ENCODE measurements at places on chromosomes 1 and 21.

DNA sequence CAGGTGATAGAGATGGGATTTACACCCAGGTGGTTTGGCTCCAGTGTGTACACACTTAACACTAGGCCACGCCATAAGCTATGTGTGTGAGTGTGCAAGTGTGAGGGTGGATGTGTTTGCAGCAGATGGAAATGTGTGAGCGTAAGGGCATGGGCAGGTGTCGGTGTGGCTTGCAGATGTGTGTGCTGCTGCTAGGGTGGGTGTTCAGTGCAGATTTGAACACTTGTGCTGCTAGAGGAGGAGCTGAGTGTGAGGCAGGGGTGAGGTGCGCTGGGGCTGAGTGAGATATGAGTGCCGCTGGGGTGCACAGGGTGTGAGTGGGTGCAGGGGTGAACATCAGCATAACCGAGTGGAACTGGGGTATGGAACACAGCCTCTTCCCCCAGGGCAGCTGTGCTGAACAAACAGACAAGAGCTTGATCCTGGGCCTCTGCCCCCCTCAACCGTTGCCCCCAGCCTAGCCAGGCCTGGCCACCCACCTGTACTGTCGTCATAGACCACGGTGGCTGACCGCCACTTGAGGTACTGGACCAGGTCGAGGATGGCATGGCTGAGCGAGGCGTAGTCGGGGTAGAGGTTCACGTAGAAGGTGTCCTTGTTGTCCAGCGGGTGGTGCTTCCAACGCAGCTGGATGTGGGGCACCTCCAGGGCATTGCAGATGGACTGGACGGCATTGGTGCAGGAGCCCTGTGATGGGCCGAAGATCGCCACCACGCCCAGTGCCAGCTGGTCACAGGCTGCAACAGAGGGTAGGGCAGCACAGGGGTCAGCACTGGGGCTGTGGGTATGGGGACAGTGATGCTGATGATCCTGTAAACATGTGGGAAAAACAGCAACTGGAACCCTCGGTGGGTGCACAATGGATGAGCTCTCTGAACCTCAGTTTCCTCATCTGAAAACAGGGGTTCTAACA lies 153.9 kb downstream of the GRIK3 start:
- DNase-seq = no peak

DNA sequence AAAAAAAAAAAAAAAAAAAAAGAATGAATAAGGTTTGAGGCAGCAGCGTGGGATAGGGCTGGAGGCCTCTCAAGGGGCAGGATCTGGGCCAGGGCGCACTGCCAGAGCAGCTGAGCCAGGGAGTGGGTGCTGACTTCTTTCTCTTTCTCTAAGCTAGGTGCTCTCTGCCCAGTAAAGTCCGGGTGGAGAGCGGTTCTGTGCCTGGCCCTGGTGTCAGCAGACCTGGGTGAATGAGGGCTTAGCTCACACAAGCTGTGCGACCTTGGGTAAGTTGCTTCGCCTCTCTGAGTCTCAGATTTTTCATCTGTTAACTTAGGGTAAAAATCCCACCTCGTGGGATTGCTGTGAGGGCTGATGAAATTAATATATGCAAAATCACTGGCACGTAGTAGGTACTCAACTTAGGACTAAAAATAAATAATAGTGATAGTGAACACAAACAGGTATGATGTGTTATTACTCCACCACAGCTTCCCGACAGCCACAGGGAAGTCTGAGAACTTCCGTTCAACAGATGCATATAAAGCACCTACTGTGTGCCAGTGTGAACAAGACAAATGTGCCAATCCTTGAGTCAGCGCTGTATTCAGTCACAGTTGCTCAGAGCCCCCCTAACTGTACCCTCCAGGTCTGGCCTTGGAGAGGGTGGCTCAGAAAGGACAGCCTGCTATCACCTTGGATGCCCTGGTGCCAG lies 2.0 kb upstream of the FAM131C start:
- DNase-seq = no peak

DNA sequence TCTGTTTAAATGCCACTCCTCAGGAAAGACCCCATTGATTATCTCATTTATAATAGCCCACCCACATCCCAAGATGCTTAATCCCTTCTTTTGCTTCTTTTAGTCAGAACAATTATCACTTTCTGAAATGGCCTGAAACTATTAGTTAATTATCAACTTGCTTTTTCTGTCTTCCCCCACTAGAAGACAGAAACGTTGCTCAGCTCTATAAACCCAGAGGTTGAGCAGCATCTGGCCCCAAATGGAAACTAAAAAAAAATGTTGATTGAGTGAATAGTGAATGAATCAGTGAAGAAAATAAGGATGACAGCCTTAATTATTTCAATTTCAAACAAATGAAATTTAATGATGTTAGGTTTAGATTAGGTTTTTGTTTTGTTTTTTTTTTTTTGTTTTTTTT lies 38.2 kb upstream of the PIGC start:
- DNase-seq = no peak

- no peak for DNase-seq
Observed at GRCh38 chr1:170555370-170555769, 23.4 kb downstream of the GORAB start.

DNA sequence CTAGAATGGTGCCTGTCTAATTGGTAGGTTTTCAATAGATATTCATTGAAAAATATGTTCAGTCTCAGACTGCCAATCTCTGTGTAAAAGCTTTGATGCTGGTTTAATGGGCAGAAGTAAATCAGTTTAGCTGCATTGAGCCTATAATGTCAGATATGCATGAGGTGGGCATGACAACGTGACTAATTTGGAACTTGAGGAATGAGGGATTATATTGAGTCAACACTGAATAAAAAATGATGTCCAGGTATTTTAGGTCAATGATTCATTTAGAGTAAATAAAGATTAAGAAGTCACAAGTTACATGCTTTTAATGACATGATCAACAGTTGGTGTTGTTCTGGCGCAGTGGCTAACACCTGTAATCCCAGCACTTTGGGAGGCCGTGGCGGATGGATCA lies 3.0 kb downstream of the WDR3 start:
- DNase-seq = no peak

DNA sequence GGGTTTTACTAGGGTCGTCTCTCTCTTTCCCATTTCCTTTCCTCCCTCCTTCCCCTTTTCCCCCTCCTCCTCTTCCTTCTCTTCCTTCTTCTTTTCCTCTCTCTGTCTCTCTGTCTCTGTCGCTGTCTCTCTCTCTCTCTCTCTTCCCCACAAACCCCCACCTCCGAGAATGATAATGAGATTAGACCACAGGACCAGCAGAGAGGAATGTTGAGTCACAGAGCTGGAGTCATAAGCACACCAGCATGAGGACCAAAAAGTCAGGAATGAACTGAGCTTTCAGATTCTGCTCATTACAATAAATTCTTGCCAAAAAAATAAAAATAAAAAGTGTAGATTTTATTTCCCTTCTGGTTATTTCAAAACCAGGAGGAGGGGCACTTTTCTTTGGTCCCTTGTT lies 377.4 kb downstream of the LTN1 start:
- DNase-seq = no peak

GRCh38 chr1:152182431-152182830 lies 23.4 kb upstream of the RPTN start:
- no peak for DNase-seq

- no peak for DNase-seq
Observed at GRCh38 chr1:178493301-178493741, 3.4 kb downstream of the CLEC20A start.

DNA sequence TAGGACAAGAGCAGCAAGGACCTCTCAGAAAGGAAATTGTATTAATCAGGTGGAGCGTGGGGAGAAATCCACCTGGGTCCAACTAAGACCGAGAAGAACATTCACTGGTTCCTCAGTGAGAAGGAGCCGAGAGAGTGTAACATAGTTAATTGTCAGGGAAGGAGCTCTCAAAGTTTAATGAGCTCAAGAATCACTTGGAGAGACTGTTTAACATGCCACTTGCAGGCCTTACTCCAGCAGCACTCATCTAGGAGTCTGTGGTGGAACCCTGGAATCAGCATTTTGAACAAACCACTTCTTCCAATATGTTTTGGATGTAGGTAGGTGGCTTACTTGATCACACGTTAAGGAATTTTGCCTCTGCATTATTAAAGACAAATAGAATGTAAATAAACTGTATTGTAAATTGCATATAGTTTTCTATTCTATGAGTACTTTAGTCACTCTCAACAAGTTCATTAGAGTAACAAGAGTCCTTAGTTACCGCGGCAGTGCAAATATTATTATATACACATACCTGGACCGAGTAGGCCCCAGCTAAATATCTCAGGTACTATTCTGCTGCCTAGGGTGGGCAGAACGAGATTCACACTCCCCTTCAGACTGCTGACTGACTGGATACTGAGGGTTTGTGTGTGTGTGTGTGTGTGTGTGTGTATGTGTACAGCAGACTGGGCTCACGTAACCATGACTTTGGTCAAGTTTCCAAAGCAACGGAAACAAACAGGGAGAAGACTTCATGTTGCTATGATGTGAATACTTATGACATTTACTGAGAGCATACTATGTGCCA lies 203.2 kb upstream of the USP24 start:
- peak; percentile 26 for DNase-seq

DNA sequence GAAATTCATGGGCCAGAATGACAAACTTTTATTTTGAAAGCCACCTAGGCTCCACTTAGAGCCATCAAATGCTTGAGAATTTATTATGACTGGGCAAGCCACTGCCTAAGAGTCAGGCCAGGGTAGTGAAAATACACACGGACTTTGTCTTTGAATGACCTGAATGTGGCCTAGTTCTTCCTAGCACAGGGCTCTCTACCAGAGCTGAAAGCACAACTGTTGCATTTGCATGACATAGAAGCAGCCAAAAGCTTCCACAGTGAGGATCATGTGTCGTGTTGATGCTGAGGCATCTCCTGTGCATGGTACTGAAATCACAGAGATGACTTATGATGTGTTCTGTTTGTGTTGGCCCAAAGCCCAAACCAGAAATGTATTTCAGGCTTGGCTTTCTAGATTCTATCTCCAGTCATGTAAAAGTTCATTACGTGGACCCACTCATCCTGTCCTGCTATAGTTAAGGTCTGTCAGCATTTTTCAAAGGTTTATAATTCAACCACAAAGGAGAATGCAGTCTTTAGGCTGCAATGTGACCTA lies 164.0 kb upstream of the UBE2U start:
- DNase-seq = peak; percentile 72

DNA sequence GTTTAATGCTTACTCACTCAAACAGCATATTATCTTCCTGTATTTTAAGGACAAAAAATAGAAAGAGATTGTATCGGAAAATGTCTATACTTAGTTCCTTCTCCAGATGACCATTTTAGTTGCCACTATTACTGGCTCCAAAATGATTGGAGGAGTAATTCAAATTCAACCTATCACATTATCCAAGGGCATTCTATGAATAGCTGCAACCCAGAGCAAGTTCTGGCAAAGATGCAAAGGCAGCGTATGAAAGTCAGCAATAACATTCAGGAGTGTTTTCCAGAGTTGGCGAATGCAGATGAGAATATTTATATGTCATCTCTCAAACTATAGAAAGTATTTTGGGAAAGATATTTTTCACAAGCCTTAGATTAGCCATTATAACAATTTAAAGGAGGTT lies 389.8 kb upstream of the ADGRL2 start:
- DNase-seq = no peak

DNA sequence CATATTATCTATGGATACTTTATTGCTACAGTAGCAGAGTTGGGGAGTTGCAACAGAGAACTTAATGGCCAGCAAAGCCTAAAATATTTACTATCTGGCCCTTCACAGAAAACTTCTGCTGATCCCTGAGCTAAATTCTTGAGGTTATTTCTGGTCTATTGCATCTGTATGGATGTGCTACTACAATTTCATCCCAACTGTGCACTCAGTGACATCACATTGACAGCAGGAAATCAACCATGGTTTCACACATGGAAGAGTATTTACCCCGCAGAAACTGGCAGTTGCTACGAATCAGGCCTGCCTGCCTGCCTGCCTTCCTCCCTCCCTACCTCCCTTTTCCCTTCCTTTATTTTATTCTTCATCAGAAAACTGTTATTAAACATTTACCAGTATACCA lies 12.1 kb downstream of the CLCA2 start:
- no peak for DNase-seq

DNA sequence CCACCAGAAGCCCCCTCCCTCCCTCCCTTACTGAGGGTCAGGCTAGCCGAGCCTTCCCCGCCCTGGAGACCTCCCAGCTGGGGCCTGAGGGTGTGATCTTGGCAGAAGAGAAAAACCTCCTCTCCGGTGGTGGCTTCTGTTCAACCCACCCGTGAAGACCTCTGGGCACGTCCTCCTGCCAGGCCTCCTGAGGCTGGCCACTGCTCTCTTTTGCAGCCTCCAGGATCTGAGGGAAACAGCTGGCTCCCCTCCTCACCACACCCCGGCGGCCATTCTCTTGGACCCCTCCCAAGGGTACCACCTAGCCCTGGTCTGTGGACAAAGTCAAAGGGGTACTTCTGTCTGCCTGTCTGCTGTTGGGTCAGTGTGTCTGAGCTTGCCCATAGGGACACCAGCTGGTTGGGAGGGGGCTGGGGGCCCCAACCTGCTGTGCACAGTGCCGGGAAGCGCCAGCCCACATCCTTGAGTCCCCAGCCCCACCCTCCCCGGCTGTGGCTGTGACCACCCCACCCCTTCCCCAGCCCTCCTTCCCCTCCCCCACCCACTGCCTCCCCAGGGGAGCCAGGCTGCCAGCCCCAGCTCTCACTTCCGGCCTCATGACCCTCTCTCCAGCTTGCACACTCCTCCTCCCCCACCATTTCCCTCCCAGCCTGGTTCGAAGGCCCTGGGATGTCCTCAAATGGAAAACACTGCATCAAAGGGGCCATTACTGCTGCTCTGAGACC lies 48.1 kb downstream of the AHDC1 start:
- no peak for DNase-seq

GRCh38 chr1:67214420-67215174 lies 48.3 kb downstream of the IL23R start:
- DNase-seq = no peak

GRCh38 chr1:54506594-54506993 lies 41.4 kb upstream of the ACOT11 start:
- DNase-seq = no peak

DNA sequence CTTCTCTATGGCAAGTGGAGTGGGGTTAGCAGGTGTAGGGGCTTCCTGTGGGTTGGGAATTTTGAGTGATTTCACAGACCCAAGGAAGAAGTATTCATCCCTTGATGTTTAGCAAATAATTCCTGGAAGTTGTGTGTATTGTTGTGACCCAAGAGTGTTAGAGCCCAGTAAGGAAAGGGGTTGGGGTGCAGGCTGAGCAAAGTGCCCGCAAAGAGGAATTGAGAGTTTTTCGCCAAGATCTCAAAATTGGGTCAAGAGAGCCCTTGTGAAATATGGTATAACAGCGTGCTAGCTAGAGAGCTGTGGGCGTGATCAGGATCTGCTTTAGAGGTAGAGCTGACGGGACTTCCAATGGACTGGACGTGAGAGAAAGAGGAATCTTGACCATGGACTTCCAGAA lies 73.0 kb upstream of the LAPTM5 start:
- no peak for DNase-seq

GRCh38 chr1:151986501-151987190 lies 7.0 kb downstream of the S100A10 start:
- no peak for DNase-seq

DNA sequence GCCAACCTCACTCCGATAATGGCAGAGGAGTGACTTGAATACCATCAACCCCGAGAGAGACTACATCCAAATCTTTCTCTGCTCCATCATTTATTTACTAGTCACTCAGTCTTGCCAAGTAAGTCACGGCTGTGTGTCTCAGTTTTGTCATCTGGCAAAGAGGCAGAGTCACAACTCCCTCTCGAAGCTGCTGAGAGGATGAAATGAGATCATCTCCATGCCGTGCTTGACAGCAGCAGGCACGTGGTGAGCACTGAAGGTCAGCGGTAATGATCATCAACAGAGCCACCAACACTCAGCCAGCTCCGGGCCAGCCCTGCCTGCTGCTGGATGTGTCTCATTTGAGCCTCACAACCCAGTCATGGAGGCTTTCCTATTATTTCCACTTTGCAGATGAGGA lies 19.9 kb downstream of the ALDH4A1 start:
- no peak for DNase-seq

- DNase-seq = peak; percentile 59
Observed at GRCh38 chr1:66981679-66982078, 56.9 kb downstream of the MIER1 start.

All from NCI-H2029 treated with DMSO at 0.1 percent for 48 hours (cell line).